ENCODE measurements at places on chromosomes 6 and 20.

DNA sequence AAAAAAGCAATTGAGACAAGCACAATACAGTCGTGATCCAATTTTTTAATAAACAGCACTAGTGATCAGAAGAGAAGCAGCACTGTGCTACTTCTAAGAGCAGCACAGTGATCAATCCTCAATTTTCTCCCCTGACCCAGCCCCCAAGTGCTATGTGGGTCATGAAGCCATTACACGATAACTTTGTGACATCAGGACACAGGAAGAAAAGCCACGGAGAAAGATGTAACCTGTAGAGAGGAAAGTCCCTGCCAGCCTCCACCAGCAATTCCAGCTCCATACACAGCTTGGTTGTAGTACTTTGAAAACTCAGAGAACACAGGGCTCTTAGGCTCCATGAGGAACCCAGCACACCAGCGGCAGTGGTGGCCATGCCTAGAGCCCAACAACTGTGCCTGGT lies 45.3 kb upstream of the MYB start:
- DNase-seq: no peak

DNA sequence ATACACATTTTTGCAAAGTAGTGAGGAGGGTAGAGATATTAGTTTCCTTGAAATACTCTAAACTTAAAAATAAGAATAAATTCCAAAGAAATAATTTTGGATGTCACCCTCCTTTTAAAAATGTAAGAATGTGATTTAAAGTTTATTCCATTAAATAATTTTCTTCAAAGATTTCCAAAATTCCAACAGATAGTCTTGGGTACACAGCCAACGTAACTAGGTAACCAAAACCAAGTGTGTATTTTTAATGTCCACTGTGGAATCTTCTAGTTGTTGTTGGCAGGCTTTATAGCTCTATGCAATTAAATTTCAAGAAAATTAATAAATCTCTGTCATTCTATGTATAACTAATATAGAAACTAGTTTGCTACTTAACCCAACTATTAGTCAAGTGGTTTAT lies 101.3 kb downstream of the COL21A1 start:
- DNase-seq: no peak

GRCh38 chr6:4291453-4292403 lies 156.4 kb upstream of the ECI2 start:
- no peak for DNase-seq

- DNase-seq: no peak
These were observed 1.3 kb upstream of the SMLR1 start for GRCh38 chr6:130825772-130826441.

DNA sequence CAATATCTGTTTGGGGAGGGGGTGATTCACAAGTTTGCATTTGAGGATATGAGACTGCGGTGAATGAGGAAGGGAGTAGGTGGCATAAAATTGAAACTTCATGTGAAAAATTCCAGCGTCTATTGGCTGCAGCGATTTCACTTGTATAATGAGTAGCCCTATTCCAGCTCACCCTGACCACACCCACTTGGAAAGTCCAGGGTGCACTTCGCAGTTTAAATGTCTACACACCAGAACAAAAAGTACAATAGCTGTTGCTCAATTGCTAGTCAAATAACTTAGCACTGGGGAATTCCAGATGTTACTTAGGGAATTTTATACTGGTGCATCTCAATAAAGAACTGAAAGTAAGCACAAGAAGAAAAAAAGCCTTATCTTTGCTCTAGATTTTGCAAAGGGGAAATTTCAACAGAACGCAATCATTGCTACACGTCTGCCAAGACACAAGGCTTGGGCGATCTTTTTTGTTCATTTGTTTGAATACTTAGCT lies 6.3 kb downstream of the TNFAIP3 start:
- DNase-seq: peak; percentile 50

DNA sequence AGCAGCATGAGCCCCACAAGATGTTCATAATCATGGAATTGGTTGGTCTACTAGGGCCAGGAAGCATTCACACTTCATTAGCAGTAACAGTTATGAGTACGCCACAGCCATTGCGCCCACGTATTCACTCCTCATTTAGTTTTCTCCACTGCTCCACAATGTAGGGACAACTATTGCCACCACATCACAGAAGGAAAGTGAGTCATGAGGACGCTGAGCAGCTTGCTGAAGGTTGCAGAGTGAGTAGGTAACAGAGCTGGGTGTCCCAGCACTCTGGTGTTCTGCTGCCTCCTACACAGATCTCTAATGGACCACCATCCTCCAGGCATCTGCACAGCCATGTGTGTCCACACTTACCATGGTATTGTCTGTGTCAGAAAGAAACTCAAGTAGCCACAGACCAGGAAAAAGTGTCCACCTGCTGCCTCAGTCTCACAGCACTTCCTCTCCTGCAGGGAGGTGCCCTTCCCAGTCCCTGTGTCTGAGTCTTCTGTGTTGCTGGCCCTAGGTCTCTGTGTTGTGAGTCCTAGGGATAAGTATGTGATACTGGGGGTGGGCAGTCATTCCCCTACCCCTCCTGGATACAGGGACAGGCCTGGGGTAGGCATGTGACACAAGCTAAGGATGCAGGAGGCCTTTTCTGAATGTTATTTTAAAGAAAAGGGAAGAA lies 103.9 kb downstream of the TTLL2 start:
- no peak for DNase-seq

DNA sequence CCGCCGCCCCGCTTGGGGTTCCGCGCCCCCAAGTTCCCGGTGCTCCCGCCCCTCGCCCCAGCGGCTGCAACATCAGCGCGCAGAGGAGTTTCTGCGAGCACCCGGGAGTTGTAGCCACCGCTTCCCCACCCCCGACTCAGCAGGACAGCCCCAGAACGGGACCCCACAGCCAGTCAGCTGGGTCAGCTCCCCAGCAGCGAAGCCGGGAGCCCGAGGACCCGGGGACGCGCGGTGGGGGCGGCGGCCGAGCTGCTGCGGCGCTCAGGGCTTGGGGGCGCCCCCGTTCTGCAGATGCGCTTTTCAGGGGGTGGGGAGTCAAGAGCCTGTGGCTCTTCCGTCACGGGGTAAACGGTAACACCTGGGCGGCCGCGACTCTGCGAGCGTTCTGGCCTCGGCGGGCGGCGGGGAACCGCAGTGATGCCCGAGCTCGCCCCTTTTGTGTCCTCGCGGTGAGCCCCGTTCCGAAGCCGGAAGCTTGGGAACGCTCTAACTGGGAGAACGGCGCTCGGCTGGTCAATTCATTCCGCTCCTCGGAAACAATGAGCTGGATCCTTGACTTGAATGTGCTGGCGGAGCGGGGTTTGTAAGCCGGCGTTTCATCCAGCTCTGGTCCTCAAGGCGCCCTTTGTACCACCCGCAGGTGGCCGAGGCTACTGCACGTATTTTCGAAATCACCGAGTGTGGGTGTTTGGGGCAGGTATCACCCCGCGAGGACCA lies 774 bp downstream of the PLEKHG1 start:
- DNase-seq: peak; percentile 86

- DNase-seq: no peak
These were observed 115.1 kb upstream of the TNFAIP3 start for GRCh38 chr6:137751768-137752560.

- DNase-seq: no peak
These were observed 518.3 kb upstream of the ZNF337 start for GRCh38 chr20:26214991-26215390.

- no peak for DNase-seq
These were observed 3.6 kb downstream of the SS18L1 start for GRCh38 chr20:62147125-62147524.

DNA sequence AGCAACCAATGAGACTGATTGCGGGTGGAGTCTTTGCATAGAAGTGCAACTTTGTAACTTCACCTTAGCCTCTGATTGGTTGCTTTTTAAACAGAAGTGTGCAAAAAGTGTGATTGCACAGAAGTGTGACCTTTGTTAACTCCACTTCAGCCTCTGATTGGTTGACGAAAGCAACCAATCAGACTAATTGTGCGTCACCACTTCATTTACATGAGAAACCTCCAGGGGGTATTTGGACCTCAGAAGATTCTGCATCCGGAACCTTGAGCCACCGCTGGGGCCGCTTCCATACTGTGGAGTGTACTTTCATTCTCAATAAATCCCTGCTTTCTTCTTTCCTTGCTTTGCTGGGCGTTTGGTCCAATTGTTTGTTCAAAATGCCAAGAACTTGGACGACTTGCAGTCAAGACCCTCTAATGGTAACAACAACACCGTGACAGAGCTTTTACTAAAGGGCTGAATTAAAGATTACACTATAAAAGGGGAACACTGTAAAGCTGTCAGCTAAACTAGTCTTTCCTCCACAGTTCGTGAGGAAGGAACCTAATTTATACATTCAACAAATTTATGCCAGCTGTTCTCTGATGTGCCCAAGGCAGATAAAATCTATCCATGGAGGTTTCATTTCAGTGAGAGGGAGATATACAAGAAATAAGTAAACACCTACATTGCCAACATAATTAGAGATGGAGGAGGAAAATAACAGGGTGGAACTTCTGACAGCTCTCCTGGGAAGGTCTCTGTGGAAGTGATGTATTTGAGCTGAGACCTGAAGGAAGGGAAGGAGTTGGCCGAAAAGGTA lies 1.4 kb upstream of the HECA start:
- DNase-seq: peak; percentile 51

DNA sequence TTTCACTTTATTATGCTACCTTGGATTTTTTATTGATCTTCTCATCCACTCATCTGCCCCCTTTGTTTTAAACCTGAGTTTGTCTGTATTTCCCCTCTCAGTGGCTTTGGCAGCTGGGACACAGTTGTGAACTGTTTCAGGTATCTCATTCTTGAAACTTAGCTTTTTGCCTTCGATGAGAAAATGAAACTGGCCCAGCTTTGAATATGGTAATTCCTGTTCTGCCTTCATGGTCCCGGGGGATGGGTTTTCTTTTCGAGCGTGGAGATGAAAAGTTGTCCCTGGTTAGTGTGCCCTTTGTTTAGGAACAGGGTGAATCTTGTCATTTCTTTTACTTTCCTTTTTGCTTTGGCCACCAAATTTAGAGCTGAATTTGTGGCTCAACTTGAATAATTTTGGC lies 25.6 kb downstream of the DHX35 start:
- no peak for DNase-seq

DNA sequence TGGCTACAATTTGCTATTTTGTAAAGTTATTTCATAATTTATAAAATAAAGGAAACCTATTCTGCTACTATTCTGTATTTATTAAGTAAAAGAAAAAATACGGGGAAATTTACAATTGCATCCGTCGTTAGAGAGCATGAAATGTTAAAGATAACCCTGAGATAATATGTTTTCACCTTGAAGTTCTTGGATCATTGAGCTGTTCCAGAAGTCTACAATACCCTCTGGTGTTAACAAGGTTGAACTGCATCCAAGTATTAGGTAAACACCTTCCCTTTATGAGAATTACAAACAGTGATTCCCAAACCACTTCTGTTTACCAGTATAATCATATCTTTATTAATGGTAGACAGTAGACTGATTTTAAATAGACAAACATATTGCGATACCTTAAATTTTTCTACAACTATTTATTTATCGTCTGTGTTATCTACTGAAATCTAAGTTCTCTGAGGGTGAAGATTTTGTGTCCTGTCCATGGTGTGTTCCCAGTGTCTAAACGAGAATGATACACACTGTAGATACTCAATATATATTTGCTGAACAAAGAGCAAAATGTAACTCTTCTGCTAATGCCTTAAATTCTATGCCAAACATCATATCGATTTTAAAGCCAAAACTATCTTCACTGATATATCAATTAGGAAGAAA lies 28.2 kb downstream of the TBC1D32 start:
- peak; percentile 54 for DNase-seq

- DNase-seq: no peak
These were observed 428.4 kb upstream of the CHD6 start for GRCh38 chr20:42046371-42047085.

DNA sequence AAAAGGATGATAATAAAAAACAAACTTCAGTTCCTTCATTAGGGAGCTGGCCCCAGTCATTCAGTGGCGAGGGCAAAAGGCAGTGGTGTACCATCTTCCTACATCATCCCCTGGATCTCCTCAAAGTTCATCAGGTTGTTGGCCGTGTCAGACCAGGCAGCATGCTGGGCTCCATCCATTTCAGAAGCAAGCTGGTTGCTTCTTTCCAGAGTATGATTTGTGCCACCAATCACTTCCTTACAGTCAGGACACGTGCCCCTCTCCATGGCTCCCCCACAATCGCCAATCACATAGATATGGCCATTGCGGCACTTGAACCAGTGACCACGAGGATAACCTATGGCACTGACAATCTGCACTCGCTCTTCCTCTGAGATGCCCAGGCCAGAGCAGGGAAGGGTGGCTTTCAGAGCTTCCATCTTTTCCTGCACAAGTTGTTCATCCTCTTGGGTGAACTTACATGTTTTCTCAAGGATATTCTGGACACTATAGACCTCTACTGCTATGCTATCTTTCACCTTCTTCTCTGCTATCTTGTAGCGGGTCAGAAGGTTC lies 28.0 kb downstream of the DDX27 start:
- no peak for DNase-seq

DNA sequence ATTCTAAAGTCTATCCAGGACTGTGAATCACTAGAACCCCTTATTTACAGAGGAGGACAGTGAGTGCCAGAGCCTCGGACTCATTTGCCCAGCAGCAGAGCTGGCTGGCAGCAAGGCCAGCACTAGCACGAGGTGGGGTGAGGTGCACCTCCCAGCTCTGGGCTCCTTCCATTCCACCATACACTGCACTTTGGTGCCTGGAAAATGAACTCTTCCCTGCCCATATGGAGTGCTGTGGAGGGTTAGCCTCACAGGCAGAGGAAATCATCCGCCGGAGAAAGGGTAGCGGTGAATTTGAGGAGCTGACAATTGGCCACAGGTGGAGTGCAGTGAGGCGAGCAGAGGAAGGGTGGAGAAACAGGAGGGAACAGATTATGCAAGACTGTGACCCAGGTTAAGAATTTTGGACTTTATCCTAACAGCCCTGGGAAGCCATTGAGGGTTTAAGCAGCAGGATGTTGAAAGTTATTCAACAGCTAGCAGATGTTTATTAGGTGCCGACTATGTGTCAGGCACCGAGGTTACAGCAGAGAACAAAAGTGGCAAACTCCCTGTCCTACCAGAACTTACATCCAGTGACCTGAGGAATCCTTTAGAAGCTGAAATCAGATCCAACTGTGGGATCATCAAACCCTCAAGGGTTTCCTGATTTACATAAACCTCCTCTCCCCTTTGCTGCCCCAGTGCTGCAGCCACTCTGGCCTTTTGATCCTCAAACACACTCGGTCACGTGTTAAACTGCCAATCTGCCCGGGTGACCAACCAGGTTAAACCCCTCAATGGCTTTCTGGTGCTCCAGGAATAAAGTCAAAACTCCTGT lies 6.2 kb downstream of the TRIM26 start:
- peak; percentile 22 for DNase-seq

GRCh38 chr6:57207141-57207540 lies 15.0 kb downstream of the RAB23 start:
- DNase-seq: no peak

GRCh38 chr6:160160450-160160849 lies 38.8 kb downstream of the SLC22A1 start:
- DNase-seq: no peak
